NCI-H1694 (cell line): ENCODE measurements at places on chromosomes 12 and 14.
A peak's percentile ranks its signal among the peaks of the same experiment; 100 is the strongest.

DNA sequence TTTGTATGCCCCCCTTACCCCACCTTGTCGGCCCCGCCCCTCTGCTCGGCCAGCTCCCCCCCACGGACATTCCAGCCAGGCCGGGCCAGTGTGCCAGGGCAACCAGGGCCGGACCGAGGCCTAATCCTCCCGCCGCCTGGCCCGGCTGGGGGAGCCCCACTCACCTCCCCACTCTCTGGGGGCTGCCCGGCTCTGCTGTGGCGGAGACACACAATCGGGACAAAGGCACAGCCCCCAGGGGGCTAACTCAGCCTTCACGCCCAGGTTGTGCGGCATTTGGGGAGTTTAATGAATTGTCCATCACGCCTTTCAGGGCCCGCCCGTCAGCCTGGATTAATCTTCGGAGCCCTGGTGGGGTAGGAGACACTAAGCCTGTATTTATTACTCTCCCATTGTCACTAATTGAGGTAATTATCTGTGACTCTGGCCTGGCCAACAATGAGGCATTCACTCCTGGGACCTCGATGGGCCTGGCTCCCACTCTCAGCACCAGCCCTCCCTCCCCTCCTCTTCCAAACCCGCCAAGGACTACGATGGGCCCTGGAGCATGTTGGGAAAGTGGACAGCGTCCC, 8.7 kb downstream of the WNT1 start:
- DNase-seq: no peak

DNA sequence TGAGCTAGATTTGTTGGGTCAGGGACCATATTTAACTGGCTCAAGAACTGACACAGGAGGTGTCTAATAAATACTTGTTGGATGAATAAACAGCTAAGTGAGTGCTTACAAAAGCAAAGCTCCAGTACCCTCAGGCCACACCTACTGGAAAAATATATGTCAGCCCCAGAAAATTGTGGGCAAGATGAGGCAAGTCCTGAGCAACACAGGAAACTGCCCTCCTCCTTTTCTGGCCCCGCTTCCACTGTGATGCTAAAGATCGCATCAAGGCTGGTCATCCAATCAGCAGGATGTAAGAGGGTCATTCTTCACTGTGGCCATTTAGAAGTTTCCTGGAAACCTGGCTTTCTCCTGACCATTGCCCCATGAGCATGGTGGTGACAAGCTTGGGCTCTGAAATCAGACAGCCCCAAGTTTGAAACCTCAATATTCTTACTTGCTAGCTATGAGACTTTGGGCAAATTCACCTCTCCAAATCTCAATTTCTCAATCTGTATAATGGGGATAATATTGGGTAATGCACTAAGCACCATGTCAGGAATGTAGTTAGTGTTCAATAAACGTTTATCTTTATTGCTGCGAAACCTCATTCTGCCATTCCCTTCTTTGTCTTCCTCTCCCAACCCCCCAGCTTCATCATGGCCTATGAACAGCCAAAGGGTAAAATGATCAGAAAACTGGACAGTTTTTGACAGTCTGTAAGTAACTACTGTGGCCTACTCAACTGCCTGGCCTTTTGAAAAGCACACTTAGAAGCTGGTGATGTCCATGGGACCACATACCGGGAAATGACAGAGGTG, 139.3 kb upstream of the PZP start:
- DNase-seq: no peak

DNA sequence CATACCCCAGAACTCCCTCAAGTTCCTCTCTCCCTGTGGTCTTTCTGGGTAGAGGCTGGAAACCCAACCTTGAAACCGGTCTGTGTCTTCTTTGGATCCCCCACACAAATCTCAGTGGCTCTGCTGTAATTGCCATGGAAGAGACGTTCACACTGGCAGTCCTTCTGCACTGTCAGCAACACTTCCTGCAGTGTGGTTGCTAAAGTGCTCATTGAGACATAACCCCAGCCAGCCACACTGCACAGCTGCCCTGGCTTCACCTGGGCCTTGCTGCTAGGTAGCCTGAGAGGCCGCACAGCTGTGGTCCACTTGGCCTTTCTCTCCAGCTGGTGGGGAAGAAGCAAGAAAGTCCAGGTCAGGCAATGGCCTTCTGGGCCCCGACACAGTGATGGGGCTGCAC, 2.4 kb downstream of the GZMH start:
- DNase-seq: no peak

DNA sequence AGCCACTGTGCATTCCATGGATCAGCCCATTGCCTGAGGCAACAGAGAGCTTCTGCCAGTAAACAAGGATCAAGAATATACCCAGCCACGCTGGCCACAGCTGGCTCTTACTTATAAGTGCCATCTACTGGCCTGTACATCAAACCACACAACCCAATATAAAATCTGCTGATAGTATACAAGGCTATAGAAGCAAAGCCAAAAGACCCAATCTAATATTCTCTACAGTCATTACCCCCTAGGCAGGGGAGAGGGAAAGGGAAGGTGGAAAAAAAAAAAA, 4.4 kb upstream of the FAM186B start:
- no peak for DNase-seq

DNA sequence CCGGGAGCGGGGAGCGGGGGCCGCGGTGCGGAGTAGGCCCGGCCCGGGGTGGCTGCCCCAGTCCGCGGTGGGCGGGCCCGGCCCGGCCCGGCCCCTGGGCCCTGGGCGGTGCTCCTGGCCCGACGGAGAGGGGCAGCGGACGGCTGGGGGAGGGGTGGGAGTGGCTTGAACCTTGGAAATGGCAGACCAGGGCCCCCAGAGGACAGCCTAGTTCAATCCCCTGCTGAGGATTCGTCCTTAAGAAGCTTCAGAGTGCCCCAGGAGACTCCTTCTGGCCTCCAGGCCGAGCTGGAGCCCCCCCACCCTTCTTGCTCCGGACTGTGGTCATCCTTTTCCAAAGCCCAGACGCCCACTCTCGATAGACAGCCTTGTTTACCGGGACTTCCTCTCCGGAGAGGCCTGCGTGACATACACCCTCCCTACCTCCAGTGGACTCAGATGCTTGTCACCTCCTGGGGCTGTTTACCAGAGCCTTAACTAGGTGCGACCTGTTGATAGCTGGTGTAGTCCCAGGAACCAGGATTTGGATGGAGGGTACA, 458 bp downstream of the KHNYN start:
- no peak for DNase-seq

GRCh38 chr12:121776190-121777098, 17.0 kb downstream of the RHOF start:
- DNase-seq: no peak

GRCh38 chr12:98401427-98401826, 114.0 kb upstream of the TMPO start:
- no peak for DNase-seq

- DNase-seq: no peak
Observed at GRCh38 chr14:23078692-23079116, 16.2 kb downstream of the ACIN1 start.

- DNase-seq: no peak
Observed at GRCh38 chr12:58765653-58766512, 154.4 kb downstream of the LRIG3 start.

DNA sequence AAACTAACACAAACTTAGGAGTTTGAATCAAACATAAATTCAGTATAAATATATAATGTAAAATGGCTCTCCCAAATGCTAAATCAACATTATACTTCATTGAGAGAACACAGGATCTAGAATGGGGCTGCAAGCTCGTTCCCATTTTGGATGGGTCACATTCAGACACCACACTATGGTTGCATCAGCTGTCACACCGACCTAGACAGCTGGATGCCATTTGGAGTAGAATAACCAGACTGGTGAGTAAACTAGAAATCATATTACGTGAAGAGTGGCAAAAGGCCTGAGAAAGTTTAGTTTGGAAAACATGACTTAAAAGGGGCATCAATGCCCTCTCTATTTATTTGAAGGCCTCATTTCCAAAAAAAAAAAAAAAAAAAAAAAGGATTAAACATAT, 430.4 kb downstream of the NPAS3 start:
- no peak for DNase-seq

- no peak for DNase-seq
Observed at GRCh38 chr12:94145191-94145983, 3.0 kb upstream of the PLXNC1 start.

- DNase-seq: no peak
Observed at GRCh38 chr12:57456145-57456700, 1.1 kb downstream of the INHBE start.

- DNase-seq: no peak
Observed at GRCh38 chr12:132319359-132319950, 9.9 kb downstream of the GALNT9 start.

- no peak for DNase-seq
Observed at GRCh38 chr12:10027311-10027710, 3.2 kb upstream of the CLEC9A start.

GRCh38 chr12:26340649-26341048, 145.3 kb downstream of the SSPN start:
- no peak for DNase-seq

- no peak for DNase-seq
Observed at GRCh38 chr12:62934239-62934798, 631 bp downstream of the PPM1H start.

GRCh38 chr12:30425445-30425844, 270.2 kb downstream of the IPO8 start:
- DNase-seq: no peak

DNA sequence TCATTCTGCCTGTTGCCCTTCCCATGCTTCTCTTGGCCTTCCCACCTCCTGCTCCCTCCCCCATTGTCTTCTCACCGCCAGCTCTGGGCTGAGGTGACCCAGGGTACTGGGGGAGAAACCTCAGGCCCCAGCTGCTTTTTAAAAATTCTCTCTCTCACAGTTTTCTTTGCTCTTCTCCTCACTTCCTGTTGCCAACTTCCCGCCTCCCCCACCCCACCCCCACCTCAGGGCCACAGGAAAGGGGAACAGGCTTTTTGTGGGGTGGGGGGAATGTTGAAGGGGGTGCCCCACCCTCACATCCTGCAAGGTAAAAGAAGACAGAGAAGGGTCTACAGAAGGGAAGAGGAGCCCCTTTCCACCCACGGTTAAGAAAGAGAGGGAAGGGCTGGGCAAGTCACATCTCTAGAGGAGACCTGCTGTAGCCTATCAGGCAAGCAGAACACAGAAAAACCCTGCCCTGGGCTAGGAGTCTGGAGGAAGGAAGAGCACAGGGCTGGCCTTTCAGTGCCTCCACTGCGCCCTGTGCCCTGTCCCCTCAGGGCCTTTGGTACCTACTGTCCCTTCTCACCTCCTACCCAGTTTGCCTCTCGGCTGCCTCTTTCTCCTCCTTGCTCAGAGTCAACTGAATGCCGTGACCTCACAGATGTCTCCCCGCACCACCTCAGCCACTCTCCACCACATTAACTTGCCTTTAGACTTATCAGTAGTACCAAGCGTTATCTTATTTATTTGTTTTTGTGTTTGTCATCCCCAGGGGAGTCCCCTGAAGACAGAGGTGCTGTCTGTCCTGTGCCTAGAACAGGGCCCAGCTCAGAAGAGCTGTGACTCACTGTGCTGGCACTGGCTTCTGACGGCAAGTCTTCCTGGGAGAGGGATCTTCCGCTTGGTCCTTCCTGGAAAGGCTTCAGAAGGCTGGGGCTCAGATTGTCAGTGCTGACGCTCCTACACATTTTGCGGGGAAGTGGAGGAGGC, 1.7 kb downstream of the ARHGAP9 start:
- DNase-seq: no peak

- no peak for DNase-seq
Observed at GRCh38 chr14:55847766-55848165, 267.8 kb downstream of the KTN1 start.

DNA sequence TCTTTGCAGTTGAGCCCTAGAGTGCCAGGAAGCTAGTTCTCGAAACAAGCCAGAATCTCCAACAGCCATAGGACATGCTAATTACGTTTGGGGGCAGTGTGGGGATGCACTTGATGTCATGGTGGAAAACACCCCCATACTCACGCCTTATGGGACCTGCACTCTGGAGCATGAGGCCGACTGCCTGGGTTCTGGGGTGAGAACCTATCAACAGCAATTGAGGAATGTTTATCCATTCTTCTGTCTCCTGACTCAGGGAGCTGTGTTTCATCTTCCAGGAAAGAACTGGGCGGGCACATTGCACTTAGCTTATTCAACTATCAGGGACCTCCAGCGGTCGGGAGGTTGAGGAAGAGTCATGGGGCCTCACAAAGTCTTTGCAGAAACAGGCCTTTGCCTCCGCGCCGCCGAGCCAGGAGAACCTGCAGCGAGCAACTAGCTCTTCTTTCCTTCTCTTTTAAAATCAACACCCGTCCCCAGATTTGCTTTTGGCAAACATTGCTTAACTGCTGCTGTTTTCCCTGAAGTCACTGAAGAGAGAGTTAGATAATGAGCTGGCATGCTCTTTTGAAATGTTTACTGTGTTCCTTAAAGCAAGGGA, 226.1 kb upstream of the DIO3 start:
- DNase-seq: no peak

DNA sequence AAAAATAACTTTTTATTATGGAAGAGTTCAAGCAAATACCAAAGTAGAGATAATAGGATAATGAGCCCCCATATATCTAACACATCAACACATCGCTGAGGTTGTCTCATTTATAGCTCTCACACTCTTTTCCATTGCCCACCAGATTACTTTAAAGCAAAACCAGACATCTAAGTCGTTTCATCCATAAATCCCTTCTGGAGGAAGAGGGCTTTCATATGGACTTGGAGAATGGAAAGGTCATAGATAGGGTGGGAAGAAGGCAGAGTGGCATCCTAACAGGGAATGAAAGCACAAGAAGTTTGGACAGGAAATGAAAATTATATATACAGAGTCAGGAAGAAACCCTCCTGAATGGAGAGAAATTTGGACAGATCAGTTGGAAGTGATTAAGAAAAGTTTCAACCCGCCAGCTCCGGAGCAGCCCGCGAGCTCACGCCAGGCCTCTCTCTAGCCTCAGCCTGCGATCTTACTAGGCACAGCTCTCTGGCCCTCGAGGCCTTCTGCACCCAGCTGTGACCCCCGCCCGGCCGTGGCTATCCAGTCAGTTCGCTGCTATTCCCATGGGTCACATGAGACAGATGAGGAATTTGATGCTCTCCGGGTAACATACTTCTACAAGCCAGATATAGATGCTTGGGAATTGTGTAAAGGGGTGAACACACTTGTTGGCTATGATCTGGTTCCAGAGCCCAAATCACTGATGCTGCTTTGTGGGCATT, 48.4 kb upstream of the NID2 start:
- no peak for DNase-seq

GRCh38 chr14:69475194-69475818, 9.2 kb upstream of the PLEKHD1 start:
- DNase-seq: peak; percentile 77

DNA sequence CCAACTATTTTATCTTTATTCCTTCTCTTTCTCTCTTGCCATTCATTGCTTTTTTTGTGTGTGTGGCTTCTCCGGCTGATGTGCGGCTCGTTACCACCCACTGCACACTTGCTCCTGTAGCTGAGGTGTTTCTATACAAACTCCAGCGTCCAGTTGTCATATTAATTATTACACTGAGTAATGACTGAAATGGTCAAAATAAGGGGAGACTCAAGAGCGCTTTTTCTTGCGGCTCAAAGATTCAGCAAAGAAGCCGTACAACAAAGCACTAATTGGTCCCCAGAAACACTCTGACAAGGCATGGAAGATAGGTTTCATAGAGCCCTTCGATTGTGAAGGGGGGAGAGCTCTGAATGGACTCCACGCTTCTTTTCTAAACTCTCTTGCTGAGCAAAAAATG, 5.6 kb upstream of the ASCL1 start:
- DNase-seq: no peak

- DNase-seq: no peak
Observed at GRCh38 chr14:99187858-99188257, 84.1 kb downstream of the BCL11B start.

- no peak for DNase-seq
Observed at GRCh38 chr14:39369029-39369428, 63.2 kb downstream of the FBXO33 start.
